ENCODE measurements at places on chromosomes 13 and 19. TPM values are rescaled to one million over a fixed set of nuclear protein-coding genes. Genes with fewer than 3 reads are reported as not detected.

- no peak for DNase-seq
Measured at GRCh38 chr13:90382425-90382824, 965.1 kb upstream of the MIR17HG start.

GRCh38 chr13:61880578-61881283 is 465.1 kb upstream of the PCDH20 start:
- no peak for DNase-seq

- no peak for DNase-seq
Measured at GRCh38 chr13:78816154-78816553, 157.2 kb upstream of the OBI1 start.

GRCh38 chr19:39768334-39768733 is 10.3 kb upstream of the LEUTX start:
- no peak for DNase-seq

GRCh38 chr19:13007292-13008045 is 12.2 kb downstream of the NFIX start:
- no peak for DNase-seq

- no peak for DNase-seq
Measured at GRCh38 chr19:50024719-50025021, 502 bp downstream of the VRK3 start.

- no peak for DNase-seq
Measured at GRCh38 chr13:38981096-38981495, 9.5 kb downstream of the STOML3 start.

DNA sequence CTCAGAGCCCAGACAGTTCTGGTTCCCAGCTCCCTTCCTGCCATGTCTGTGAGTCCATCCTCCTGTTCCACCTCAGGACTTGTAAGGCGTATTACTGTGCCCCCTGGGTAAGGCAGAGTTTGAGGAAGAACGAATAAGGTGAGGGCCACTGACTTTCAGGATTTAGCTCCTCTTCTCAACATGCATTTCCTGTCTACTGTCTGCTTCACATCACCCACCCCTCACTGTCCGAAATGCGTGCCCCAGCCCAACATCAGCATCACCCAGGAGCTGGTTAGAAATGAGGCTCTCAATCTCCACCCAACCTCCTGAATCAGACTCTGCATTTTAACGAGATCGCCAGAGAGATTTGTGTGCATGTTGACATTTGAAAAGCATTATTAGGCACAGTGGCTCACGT is 44.4 kb downstream of the IRS2 start:
- DNase-seq: no peak

DNA sequence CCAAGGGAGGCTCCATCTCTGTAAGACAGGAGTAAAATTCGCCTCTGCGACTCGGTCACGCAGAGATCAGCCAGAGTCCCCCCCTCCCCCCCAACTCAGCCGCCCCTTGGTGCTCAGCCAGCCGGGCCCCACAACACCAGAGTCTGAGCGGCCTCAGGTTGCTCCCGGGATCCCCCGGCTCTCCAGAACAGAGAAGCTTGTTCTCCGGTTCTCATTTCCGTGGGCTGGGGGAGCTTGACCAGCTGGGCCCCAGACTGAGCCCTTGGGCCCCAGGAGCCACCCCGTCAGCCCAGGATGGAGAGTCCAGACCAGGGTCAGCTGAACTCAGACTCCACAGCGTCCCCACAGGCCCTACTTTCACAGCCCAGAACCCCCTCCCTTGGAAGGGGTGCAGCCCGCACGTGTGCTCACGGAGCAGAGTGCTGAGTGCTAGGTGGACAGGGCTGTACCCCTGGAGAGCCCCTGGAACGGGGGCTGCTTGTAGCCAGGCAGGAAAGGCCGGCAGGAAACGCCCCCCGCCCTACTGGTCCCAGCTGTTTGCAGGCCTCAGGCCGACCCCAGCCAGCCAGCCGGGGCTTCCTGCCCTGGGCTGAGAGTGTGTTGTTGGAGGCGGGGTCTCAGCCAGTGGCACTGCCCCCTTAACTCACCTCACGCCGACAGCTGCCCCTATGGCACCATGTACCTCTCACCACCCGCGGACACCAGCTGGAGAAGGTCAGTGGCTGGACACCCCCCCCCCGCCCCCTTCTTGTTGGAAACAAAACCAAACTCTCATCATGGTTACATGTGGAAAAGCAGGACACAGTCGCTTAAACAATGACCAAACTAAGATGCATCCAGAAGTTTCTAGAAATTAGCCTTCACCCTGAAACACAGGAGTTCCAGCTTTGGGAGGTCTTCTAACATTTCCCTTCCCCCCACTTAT is 44.4 kb downstream of the COMP start:
- DNase-seq: no peak

DNA sequence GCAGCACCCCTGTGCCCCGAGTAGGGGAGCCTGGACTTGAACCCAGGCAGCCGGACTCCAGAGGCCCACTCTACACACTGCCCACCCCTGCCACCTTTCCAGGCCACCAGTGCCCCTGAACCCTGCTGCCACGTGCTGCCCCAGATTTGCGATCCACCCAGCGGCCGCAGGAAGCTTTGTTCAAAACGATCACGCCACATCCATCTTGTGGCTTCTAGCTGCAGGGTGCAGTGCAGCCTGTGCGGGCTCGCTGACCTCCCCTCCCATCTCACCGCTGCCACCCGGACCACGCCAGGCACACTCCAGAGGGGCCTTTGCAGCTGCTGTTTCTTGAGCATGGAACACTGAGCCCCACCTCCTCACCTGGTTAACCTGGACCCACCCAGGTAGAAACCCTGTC is 3.8 kb downstream of the RAVER1 start:
- DNase-seq: no peak

DNA sequence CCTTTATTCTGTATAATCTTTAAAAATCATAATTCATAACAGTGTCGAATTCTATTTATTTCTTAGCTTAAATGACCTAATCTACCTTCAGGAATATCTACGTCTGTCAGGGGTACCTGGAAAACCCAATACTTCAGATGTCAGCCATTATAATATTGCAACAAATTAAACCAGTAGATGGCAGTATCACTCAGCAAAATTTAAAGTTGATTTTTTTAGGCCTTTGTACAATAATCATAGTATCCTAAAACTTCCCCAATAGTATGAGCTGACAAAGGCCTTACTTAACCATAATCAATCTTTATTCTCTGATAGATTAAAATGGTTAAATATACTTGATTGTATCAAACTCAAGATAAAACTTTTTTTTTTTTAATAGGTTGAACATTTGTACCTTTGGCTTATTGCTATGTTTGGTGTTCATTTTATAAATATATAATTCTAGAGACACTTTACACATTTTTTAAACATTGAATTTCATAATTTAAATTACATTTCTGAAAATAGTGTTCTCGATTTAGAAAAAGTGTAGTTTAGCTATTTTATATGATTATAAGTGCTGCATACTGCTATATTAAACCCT is 830.2 kb upstream of the SPRY2 start:
- peak; percentile 18 for DNase-seq

DNA sequence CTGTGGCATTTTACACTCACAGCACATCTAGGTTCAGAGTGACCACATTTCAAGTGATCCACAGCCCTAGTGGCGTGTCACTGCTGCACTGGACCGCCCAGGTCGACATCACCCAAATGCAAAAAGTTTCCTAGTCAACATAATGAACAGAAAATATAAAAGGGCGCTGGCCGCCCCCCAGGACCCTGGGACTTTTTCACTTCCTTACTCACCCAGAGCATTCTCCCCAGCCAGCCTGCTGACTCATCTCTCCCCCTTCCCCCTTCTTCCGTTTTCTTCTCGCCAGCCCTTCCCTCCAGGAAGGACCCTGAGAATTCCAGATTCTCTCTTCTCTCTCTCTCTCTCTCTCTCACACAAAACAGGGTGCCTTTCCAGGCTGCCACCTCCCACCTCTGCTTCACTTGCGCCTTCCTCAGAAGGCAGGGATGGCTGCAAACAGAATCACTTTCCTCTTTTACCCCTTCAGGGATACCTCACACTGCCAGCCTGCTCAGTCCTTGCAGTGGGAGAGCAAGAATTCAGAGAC is 21.0 kb upstream of the GRWD1 start:
- no peak for DNase-seq

GRCh38 chr19:22331521-22331920 is 45.3 kb downstream of the ZNF729 start:
- DNase-seq: no peak

DNA sequence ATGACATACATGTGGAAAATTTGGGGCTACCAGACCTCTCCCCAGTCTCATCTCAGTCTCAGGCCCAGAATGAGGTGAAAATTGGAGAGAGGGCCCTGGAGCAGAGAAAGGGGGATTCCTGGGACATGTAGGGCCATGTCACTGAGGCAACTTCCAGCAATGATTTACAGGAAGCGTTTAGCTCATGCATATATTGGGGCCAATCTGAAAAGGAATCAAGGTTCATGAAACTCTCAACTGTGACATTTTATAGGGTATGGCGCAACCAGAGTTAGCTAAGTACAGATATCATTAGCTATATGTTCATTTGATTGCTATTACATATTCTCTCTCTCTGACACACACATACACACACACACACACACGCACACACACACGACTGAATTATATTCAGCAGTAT is 86.3 kb downstream of the RNASEH2B start:
- no peak for DNase-seq

DNA sequence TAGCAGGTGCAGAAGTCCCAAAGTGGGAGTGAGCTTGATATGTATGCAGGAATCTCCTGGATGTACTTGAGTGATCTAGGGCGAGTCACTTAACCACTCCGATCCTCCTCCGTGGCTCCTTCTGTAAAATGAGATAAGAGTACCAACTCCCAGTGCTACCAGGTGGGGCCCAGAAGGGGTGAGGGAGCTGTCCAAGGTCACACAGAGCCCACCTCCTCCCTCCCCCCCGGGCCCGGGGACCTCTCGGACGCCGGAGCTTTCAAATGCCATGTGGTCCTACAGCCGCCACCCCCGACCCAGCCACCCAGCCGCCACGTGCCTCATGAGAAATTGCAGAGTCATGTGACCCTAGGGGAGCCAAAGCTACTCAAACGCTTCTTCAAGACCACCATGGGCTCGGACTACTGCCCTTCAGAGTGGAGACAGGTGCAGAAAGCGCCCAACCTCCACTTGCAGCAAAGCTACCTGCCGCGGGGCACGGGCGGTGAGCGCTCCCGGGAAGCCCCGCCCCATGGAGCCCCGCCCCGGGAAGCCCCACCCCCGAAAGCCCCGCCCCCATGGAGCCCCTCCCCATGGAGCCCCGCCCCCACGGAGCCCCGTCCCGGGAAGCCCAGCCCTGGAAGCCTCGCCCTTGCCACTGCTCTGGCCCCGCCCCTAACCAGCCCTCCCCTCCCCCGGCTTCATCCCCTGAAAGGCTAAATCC is 10.1 kb upstream of the ZNF358 start:
- no peak for DNase-seq

Gene KLK15
- not detected for polyA plus RNA-seq

Gene LRG1
- polyA plus RNA-seq: 1.1 TPM

Gene ZNF610
- polyA plus RNA-seq: 12.7 TPM

Gene GMIP
- 5.0 TPM for polyA plus RNA-seq

Gene PPFIA3
- polyA plus RNA-seq: 5.9 TPM

Gene FRY
- polyA plus RNA-seq: 47.5 TPM

Data from right renal pelvis (tissue), 4 donors.